ENCODE measurements at places on chromosomes 13 and 19.

GRCh38 chr13:113777311-113778260 lies 18.6 kb downstream of the TMEM255B start:
- DNase-seq = no peak

DNA sequence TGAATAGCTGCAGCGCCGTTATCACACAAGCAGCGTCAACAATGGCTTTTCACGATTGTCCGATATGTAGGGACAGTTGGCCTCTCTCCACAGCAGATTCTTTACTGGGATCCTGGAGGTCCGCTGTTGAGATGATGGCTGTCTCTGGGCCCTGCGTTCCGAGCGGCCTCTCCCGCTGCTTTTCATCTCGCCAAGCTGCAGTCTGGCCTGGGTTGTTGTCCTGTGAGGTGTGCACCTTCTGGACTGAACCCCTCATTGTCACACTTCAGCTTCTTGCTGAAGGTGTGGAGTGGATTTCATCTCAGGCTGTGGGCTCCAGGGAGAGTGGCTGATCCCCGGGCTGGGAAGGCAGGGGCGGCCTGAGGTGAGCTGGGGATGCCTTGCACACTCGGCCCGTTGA lies 9.6 kb downstream of the UPF1 start:
- DNase-seq = no peak

DNA sequence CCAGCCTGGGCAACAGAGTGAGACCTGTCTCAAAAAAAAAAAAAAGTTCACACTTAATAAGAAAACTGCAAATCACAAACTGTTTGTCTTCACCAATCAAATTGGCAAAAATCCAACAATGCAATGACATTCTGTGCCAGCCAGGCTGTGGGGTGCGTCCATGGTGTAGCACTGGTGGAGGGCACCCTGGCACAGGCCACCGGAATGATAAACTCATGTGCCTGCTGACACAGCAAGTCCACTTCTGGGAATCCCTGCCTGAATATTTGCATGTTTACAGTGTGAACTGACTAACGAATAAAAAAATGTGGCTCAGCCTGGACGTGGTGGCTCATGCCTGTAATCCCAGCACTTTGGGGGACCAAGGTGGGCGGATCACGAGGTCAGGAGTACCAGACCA lies 1.6 kb upstream of the LRRC25 start:
- no peak for DNase-seq

DNA sequence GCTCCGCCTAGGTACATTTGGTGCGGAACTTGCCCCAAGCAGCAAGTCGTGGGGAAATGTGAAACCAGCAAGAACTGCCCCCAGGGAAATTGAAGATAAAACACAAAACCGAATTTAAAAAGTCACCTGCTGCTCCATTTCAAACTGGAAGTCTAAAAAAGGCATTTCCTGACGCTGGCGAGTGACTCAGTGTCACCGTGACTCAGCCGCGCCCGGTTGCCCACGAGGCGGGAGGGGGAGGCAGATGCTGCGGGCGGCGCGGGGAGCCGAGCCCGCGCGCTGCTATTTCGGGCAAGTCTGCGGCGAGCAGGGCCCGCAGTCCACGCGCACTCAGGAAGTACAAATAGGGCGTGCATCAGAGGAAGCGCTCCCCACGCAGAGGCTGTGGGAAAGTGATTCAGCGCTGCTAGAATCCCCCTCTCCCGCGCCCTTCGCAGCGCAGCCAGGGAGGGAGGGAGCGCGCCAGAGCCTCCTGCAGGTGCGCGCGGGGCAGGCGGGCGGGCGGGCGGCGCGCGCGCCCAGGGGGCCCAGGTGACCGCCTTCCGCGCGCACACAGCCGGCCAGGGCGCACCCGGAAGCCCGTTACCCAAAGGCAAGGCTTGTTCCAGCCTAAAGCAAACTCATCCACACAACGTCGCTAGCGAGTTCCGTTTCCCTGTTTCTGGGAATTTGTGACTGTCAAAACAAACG lies 168.8 kb downstream of the COL4A1 start:
- DNase-seq = peak; percentile 63

GRCh38 chr19:55254625-55254977 lies 4.2 kb downstream of the PPP6R1 start:
- no peak for DNase-seq

DNA sequence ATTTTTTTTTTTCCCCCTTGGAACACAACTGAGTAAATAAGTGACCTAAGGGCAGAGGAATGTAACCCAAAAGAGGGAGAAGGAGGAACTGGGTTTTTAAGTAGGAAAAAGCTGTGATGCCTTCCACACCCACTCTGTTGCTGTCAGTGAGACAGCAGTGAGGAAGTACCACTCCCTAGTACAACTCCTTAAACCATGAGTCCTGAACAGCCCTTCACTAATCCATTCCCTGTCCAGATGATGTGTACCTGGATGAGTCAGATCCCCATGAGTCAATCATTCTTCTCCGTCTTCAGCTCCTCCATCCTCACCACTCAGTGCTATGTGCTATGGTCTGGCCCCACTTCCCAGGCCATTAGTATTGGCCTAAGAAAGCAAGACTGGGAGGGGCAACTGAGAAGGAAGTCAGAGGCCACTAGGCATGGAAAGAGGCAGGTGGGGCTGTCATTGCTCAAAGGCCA lies 12.9 kb upstream of the CXCL17 start:
- DNase-seq = no peak

All from left hindlimb (tissue), 1 donor.